ENCODE measurements at places on chromosomes 2 and 18.

- DNase-seq, result no peak
Measured at GRCh38 chr2:96831679-96832078, 12.1 kb downstream of the ANKRD23 start.

GRCh38 chr2:43792653-43793052, 18.8 kb downstream of the DYNC2LI1 start:
- DNase-seq, result no peak

DNA sequence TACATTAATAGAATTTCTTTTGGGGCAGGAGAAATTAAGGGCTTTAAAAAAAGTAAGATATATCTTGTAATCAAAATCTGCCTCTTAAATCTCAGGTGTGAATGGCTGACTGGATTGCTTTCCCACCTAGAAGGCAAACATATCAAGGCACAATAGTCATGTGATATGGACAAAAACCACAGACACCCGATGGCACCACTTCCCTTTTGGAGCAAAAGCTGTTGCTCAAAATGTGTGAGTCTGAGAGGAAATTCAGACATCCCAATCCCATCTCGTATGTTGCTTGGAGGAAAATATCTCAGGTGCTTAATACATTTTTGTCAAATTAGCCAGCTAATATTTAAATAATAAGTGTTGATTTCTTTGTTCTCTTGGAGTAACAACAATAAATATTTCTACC, 120.7 kb downstream of the KCNF1 start:
- DNase-seq, result no peak

GRCh38 chr2:177970670-177971454, 101.7 kb downstream of the PDE11A start:
- DNase-seq, result no peak

DNA sequence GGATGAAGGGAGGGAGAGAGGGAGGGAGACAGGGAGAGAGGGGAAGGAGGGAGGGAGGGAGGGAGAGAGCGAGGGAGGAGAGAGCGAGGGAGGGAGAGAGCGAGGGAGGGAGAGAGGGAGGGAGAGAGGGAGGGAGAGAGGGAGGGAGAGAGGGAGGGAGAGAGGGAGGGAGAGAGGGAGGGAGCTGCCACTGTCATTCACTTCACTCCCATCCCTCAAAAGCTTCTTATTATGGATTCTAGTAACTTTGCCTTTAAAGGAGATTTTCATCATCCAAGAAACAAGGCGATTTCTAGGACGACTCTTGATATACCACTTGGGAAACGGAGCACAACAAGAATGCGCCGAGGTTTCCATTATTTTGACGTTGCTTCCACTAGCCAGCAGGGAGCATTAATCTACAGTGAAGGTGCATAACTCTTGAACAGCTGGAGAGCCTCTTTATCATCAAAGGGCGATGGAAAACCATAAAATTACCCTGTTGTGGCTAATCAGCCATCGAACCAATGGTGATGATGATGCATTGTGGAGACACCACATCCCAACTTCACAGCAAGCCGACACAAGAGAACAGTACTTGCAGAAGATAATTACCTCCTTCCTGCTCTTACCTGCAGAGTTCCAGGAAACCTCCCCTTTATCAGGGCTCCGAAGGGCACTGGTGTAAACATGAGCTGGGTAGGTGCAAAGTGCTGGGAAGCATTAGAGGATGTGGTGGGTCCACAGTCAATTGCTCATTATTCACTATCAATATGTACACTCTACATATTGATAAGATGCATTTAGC, 130.5 kb downstream of the EIPR1 start:
- DNase-seq, result no peak

DNA sequence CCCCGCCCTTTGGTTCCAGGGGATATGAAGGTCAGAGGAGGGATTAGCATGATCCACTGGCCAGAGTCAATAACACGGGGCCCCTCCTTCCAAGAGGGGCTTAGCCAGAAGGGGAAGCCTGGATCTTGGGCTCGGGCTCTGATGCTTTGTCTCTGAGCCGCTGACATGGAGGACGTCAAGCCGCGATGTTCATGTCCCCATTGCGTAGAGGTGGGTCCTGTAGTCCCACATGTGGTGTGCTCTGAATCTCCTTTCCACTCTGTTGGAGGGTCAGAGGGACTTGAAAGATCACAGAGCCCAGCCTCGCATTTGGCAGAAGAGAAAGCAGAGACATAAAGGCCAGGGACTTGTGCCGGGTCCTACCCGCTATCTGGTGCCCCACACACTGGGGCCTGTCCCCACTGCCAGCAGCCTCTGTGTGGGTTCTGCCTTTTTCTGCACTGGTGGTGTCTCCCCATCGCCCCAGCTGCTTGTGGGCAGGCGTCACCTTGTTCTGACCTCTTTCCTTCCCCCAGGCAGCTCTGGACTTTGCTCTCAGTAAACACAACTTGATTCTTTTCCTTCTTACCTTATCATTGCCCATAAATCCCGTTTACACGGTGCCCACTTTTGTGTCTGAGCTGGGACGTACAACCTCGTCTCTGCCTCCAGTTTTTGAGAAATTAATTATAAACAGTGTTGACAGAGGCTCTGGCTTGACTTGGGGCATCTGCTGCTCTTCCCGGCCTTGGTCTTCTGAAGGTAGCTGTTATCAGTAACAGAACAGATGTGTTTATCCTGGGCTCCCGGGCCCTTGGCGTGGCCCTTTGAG, 48.8 kb downstream of the SH3BP4 start:
- no peak for DNase-seq

GRCh38 chr2:29073933-29074332, 390 bp downstream of the PCARE start:
- no peak for DNase-seq

- no peak for DNase-seq
Measured at GRCh38 chr2:171036532-171036931, 107.5 kb downstream of the GORASP2 start.

GRCh38 chr18:12630136-12630535, 27.8 kb downstream of the SPIRE1 start:
- DNase-seq, result no peak

DNA sequence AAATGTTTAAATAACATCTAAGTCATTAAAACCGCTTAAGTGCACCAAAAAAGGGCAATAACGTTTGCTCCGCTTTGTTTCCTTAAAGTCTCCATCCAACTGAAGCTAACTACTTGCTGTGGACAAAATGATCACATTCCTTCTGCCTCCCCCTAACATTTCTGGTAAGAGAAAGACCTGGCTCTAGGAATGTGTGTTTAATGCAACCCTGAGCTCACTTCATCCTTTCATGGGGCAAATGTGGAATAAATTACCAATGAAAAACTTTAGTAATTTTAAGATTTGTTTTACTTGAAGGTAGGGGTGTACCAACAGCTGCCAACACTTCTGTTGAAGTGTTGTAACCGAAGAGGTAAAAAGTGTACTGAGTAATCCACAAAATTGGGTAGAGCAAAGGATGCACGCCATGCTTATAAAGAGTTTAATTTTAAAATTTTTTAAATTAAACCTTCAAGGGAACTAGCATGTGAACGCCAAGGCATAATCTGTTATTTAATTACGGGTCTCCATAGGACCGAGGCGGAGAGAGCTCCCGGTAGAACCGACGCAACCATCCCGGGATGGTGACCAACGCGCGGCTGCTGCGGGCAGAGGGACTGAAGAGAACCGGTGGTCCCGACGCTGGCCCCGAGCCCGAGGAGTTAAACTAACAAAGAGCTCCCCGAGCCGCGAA, 1.1 kb downstream of the HNRNPLL start:
- DNase-seq, result no peak

GRCh38 chr2:83654091-83654611, 804.9 kb downstream of the SUCLG1 start:
- no peak for DNase-seq

DNA sequence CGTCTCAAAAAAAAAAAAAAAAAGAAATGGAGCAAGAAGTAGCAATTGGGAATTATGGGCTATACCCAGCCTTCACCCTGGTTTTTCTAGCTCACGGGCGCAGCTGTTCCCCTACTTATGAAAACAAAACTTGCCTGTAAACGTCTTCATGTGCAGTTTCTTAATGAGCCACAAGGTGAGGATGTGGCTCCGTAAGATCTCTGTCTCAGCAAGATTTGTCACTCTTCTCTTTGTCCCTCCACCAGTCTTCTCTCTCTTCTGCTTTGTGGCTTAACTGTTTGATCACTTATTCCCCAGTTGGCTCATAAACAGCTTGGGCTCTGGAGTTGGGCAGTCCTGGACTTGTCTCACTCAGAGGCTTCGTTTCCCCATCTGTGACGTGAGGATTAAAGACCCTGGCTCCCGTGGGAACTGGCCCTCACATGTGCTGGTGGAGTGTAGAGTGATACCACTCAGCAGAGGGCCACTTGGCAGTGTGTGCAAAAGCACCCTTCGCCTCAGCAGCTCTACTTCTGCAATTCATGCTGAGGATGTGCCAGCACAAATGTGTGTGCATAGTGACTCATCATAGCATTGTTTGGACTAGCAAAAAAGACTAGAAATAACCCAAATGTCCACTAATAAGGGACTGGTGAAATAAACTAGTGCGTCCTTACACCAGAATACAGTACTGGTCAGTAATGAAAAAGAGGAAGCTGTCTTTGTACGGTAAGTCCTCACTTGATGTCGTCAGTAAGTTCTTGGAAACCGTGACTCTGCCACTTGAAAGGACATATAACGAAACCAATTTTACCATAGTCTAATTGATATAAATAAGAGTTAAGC, 8.7 kb downstream of the CEP68 start:
- no peak for DNase-seq

DNA sequence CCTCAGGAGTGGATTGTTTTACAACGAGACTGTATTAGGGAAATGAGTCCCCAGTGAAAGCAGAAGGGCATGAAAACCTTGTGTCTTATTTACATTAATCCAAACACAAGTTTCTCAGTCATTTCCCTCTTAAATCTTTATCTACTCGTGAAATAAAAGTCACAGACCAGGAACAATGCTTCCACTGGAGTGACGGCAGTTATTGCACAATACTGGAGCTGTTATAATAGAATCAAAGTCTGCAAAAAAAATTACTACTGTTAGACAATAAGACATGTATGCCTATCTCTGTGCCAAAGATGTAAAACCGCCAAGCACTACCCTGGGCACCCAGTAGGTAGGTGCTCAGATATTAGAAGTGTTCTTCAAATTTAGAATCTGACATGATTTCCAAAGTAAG, 375.5 kb downstream of the ZNF521 start:
- no peak for DNase-seq

- DNase-seq, result no peak
Measured at GRCh38 chr2:32182667-32183066, 17.0 kb downstream of the SLC30A6 start.

GRCh38 chr2:32482471-32482870, 125.6 kb downstream of the BIRC6 start:
- no peak for DNase-seq

- DNase-seq, result no peak
Measured at GRCh38 chr2:73294239-73294638, 891 bp upstream of the EGR4 start.

- DNase-seq, result no peak
Measured at GRCh38 chr2:110940376-110940910, 180.3 kb upstream of the BCL2L11 start.

GRCh38 chr18:44411976-44412375, 268.7 kb upstream of the SETBP1 start:
- no peak for DNase-seq

DNA sequence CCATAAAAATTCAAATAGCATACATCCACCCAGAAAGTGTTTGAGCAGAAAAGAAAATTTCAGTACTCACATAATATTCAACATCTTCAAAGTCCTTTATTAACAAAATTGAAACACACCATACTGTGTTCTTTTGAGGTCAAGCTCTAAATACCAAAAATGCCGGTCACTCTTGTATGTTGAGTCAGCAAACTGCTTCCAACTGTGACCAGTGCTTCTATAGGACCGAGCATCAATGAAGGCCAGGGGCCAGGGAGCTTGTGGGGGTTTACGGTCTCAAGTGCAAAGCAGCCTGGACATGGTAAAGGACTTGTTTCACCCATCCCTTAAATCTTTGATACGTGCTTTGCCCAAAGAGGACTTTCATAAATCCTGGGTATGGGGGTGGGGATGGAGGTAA, 112.7 kb upstream of the REV1 start:
- no peak for DNase-seq

GRCh38 chr2:129274038-129274415, 705.4 kb upstream of the RAB6C start:
- no peak for DNase-seq

DNA sequence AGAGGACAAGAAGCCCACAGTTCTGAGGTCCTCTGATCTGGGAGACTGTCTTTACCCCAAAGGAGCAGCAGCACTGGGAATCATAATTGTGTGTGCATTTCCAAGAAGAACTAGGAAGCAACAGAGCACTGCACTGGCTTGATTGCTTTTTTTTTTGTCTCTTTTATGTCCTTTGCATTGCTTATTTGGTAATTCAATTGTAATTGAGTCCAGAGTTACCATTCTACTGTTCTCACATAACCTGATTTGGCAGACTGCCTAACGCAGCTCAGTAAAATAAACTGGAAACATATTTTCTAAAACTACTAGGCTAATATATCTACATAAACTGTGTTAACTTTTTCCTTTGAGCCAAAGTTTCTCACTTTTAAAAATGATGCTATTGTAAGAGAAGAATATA, 190.3 kb upstream of the SLC8A1 start:
- DNase-seq, result no peak

DNA sequence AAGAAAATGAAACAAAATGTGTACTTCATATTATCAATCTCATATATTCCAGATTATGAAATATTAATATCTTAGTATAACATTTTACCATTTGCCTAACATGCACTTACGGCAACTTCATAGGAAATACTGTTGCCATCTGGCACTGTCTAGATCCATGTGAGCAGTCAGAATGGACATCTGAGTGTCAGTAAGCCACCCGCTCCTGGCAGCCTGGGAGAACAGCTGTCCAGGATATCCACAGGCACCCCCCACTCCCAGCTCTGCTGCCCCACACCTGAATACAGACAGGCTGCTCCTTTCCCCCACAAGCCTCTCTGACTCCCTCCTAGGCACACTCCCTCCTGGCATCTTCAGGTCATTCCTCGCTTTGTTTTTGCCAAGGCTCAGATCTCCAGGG, 127.0 kb downstream of the GAREM1 start:
- no peak for DNase-seq

DNA sequence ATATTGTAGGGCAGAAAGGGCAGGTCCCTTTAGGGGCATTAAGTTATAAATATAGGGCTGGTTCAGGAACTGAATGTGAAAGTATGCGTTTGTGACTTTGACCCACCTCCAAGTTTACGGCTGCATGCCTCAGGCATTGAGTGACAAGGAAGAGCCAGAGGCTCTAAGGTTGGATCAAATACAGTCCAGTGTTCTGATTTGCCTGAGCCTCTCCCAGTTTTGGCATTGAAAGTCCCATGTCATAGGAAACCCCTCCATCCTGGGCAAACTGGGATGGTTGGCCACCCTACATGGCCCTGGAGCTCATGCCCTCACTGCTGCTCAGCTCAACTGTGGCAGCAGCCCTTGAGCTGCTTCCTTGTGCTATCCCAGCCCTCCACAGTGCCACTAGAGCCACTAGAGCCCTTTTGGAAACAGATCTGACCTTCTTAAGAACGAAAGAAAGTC, 29.9 kb downstream of the HK2 start:
- no peak for DNase-seq

DNA sequence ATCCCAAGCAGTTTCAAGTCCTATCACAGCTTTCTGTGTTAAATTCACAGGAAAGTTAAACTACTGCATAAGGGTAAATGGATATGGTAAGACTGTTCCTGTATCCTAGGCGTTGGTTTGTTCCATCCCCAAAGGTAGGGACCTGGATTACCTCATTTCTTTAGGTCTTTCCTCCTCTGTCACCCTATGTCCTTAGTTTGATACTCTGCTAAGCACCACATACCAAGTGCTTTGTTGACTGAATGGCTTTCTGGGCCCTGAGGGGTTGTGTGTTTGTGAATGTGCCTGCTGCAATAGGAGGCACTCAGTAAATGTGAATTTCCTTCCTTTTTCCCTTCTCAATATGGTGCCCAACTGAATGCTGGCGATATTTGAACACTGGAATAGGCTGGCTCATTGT, 7.8 kb downstream of the NOSTRIN start:
- DNase-seq, result no peak

All from activated T-cell treated with anti-CD3 and anti-CD28 coated beads, Interleukin-2, amount 50 U/mL, for 1 hour (primary cell).